ENCODE measurements at places on chromosomes 5 and 9.

DNA sequence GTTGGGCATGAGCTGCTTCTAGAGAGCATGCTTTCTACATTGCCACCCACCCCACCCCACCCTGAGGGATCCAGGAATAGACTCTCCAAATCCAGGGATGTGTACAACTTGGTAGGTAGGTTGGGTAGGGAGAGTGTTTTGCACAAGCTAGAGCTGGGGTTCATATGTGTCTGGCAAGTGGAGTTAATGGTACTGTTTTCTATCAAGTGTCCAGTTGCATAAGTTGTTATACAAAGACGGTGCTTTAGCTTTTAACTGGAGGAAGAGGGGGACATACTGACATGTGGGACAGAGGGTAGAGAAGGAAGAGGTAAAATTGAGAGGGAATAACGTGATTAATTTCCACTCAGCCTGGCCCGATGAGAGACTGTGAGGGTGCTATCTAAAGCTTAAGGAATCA, 51.0 kb upstream of the TNC start:
- no peak for DNase-seq

DNA sequence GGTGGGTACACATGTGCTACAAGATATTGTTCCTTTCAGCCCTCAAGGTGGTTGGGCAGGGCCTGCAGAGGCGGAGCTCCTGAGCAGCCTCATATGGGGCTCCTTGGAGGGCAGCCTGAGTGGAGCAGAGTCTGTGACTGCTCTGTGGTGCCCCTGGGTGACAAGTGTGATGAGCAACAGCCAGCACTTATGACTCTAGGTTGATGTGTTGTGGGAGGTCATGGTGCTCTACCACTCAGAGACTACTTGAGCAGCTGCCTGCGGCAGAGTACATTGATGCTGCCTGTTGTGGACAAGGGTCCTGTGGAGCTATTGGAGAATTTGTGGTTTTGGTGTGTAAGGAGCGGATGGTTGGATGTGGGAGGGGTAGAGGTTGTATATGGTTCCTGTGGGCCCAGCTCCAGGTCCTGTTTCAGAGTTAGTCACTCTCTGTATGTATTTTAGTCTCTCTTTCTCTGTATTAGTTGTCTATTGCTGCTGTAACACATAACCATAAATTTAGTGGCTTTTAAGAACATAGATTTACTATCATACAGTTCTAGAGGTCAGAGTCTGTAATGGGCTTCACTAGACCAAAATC, 141.3 kb downstream of the SREK1 start:
- DNase-seq = no peak

- no peak for DNase-seq
Measured at GRCh38 chr5:5209089-5209488, 69.0 kb downstream of the ADAMTS16 start.

GRCh38 chr9:27440888-27441740, 83.0 kb upstream of the IFNK start:
- DNase-seq = no peak

- DNase-seq = no peak
Measured at GRCh38 chr9:37364751-37365360, 57.6 kb upstream of the GRHPR start.

- no peak for DNase-seq
Measured at GRCh38 chr5:180636403-180637075, 12.9 kb downstream of the FLT4 start.

Measured in GM12878 (cell line).